Upper lobe of right lung (tissue), 1 donor: ENCODE measurements at places on chromosomes 7 and 10. TPM values are rescaled to one million over a fixed set of nuclear protein-coding genes. Genes with fewer than 3 reads are reported as not detected.

C10orf105 gene
- total RNA-seq: 0.52 TPM

SFRP5 gene
- total RNA-seq: 3.0 TPM

TMEM225B gene
- 1.0 TPM for total RNA-seq

FGF8 gene
- 1.2 TPM for total RNA-seq

ENTPD7 gene
- 7.9 TPM for total RNA-seq

CPVL gene
- total RNA-seq: 31.9 TPM

LDB3 gene
- total RNA-seq: 2.5 TPM

CREB5 gene
- total RNA-seq: 8.9 TPM

- no peaks in the 10 kb centered on the region for H3K4me1 ChIP-seq
- H3K4me3 ChIP-seq: no peak overlapping the region
- DNase-seq: no peak
- no peaks in the 10 kb centered on the region for H3K36me3 ChIP-seq
- H3K27me3 ChIP-seq: peaks cover 11% of the 10 kb centered on the region
- H3K27ac ChIP-seq: no peak overlapping the region
Measured at GRCh38 chr7:137755846-137756651, 90.7 kb downstream of the DGKI start.

GRCh38 chr7:73682745-73683055, 553 bp downstream of the DNAJC30 start:
- H3K27ac ChIP-seq: peak overlapping the region; percentile 88
- DNase-seq: no peak
- peak overlapping the region; percentile 92 for H3K4me3 ChIP-seq
- peaks cover 16% of the 10 kb centered on the region for H3K36me3 ChIP-seq

GRCh38 chr7:128963327-128963757, 25.6 kb downstream of the IRF5 start:
- H3K4me1 ChIP-seq: no peaks in the 10 kb centered on the region
- no peak overlapping the region for H3K4me3 ChIP-seq
- peaks cover 75% of the 10 kb centered on the region for H3K36me3 ChIP-seq
- DNase-seq: no peak
- H3K27me3 ChIP-seq: no peaks in the 10 kb centered on the region

DNA sequence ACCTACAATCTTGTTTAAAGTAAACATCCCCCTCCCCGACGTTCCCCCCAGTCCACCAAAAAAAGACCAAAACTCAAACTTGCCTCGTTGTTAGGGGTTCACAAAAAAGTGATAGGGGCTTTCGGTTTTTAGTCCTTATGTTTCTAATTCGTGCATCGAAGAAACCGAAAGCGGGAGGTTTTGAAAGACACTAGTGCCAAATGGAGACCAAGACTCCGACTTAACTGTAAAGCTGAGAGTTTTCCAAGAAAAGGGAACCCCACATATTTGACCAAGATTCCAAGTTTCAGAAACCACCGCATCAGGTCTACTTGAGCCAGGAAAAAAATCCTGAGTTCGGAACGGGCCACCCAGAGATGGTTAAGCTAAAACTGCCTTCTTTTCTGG, 534 bp downstream of the PSMA2 start:
- peaks cover 36% of the 10 kb centered on the region for H3K4me1 ChIP-seq
- peaks cover 26% of the 10 kb centered on the region for H3K36me3 ChIP-seq
- peak overlapping the region; percentile 85 for H3K27ac ChIP-seq
- peak overlapping the region; percentile 92 for H3K4me3 ChIP-seq

DNA sequence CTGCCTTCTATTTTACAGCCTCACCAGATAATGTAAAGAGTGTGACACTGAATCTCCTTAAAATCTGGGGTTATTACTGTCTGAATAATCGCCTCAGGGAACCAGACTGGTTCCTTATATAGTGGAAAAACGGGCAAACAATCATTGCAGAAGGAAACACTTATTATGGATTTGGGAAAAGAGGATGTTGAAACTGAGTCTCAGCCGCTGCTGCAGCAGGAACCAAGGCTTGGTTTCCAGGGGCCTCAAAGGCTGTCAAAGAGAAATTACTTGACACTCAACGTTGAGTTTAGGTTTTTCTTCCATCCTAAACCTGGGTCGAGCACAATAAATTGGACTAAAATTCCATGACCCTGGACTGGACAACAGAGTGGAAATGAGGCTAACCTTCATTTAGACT, 103.8 kb upstream of the AHR start:
- no peak for DNase-seq
- no peaks in the 10 kb centered on the region for H3K4me1 ChIP-seq
- H3K36me3 ChIP-seq: no peaks in the 10 kb centered on the region
- H3K27me3 ChIP-seq: no peaks in the 10 kb centered on the region
- no peak overlapping the region for H3K4me3 ChIP-seq
- H3K27ac ChIP-seq: no peak overlapping the region

DNA sequence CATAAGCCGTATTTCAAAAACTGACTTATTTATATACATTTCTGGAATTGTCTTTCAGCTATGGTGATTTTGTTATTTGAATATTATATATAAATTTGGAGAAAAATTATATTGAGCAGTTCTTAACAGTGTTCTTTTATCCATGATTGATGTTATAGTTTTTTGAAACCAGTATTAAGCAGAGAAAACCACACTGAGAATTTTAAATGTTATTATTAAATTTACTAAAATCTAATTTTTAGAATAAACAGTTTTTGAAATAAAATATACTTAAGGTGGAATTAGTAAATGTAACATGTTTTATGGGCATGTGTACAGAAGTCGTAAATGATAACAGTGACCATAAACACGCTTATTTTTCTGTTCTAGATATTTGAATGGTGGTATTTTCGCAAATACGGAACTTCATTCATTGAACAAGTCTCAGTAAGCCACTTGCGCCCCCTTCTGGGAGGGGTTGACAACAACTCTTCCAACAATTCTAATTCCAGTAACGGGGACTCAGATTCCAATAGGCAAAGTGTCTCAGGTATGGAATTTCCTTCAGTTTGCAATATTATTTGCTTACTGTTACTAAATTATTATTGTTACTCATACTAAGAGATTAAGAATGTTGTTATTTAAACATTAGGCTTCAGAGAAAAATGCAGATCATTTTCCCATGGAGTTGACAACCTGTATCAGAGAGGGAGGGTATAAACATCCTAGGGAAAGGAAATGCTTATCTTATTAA, 166.1 kb downstream of the ST7 start:
- H3K27ac ChIP-seq: no peak overlapping the region
- no peak overlapping the region for H3K4me3 ChIP-seq
- no peaks in the 10 kb centered on the region for H3K36me3 ChIP-seq
- no peaks in the 10 kb centered on the region for H3K27me3 ChIP-seq

- H3K27me3 ChIP-seq: no peaks in the 10 kb centered on the region
- H3K27ac ChIP-seq: no peak overlapping the region
- H3K36me3 ChIP-seq: no peaks in the 10 kb centered on the region
- H3K4me3 ChIP-seq: no peak overlapping the region
- H3K4me1 ChIP-seq: peaks cover 24% of the 10 kb centered on the region
Measured at GRCh38 chr7:38368191-38368605, 94.8 kb upstream of the TARP start.

DNA sequence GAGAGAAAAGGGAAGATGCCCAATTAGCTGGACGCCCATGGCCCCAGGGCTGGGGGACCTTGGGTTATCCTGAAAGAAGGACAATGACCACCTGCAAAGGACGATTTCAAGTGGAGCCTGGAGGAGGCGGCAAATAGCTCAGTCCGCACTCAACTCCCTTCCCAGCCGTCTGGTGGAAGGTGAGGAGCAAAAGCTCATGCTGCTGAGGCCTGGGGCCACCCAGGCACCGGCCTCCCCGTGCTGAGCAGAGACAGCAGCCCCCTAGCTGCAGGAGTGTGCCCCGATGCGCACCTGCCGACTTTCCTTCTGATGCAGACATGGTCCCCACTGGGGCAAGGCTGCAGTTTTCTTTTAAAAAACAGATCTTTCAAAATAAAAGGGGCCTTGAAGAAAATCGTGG, 7.9 kb downstream of the FAM20C start:
- peaks cover 74% of the 10 kb centered on the region for H3K36me3 ChIP-seq
- DNase-seq: no peak
- peaks cover 9% of the 10 kb centered on the region for H3K4me1 ChIP-seq
- H3K27me3 ChIP-seq: no peaks in the 10 kb centered on the region
- no peak overlapping the region for H3K4me3 ChIP-seq
